8988T (cell line): ENCODE measurements at places on chromosomes 2 and 18.

DNA sequence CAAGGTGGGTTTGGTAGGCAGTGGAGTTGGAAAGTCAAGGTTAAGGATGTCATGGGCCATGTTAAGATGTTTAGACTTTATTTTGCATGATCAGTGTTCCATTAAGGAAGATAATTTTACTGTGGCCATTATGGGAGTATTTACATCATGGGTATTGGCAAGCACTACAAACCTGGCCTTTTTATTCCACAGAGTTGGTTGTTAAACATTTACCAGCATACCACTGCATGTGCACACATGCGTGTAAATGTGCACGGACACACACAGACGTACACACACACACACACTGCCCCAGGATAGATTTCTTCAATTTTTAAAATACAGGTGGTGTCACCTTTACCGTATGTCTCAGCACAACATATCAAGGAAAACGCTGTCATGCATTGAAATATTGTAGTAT lies 51.4 kb upstream of the ITGA6 start:
- no peak for DNase-seq

- DNase-seq = no peak
Measured at GRCh38 chr2:27690052-27690451, 26.4 kb downstream of the SLC4A1AP start.

DNA sequence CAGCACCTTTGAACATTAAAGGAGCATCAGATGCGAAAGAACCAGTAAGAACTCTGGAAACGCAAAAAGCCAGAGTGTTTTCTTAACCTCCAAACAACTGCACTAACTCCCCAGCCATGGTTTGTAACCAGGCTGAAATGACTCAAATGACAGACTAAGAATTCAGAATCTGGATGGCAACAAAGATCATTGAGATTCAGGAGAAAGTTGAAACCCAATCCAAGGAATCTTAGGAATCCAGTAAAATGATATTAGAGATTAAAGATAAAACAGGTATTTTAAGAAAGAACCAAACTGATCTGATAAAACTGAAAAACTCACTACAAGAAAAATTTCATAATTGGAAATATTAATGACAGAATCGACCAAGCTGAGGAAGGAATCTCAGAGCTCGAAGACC lies 116.7 kb downstream of the PTRHD1 start:
- DNase-seq = no peak

DNA sequence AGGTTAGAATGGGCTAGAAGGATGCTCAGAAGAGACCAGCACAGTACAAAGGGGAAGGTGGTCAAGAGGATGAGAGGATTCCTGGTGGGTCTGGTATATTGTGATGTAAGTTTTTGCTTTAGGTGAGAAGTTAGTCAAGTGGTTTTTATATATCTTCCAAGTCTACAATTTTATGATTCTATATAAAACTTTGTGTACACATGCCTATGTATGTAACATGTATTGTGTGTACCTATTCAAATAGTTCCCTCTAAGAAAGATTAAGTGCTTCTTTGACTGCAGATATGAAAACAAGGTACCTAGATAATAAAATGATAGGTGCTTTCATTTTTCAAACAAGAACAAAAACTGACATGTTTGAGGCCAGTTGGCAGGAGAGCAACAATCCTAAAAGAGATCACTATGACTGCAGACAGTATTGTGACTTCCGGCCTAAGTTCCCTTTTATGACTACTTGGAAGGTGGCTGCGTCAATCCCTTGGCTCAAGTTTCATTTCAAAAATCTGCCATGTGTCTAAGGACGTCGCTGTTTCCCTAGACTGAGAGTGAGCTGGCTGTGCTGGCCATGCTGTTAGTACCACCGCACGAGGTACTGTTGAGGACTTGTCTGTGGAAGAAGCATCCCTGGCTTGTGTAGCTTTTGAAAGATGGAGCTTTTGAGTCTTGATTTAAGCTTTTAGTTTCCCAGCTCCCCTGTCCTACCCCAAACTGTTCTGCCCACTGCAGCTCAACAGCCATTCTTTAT lies 123.1 kb downstream of the PRPF40A start:
- DNase-seq = no peak

DNA sequence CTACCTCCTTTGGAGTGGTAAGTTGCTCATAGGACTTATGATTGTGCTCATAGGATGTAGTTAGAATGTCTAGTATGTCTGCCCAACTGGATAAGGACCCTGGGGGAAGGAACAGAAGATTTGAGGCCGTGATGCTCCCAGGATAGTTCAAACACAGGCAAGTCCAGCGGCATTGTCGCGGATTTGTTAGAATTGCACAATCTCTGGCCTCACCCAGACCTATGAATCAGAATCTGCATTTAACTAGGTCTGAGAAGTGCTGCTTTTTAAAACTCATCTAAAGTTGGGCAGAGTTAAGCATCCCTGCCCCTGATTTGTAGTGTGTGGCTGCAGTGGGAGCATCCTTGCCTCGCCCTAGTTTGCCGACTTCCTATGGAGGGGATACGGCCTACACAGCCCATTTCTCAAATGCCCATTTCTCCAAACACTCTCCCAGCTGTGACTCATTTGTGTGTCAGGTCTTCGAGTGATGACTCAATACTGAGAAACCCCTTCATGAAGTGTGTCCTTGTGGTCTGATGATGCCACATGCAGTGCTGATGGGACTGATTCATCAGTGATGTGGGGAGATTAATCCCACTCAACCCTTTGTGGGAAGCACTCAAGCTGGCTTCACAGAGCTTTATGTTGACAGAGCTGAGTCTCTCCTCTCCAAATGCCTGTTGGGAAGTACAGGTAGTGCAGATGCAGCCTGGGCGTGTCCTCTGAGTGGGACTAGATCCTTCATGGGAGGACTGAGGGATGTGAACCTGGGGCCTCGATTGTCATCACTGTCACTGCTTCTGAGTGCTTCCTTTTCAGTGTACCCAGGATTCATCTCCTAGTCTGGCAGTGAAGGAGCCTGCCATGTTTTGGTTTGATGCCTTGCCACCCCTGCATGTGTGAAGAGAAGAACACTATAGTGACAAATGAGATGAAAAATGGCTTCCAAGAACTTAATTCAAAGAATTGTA lies 18.7 kb downstream of the SMIM21 start:
- DNase-seq = peak; percentile 8

DNA sequence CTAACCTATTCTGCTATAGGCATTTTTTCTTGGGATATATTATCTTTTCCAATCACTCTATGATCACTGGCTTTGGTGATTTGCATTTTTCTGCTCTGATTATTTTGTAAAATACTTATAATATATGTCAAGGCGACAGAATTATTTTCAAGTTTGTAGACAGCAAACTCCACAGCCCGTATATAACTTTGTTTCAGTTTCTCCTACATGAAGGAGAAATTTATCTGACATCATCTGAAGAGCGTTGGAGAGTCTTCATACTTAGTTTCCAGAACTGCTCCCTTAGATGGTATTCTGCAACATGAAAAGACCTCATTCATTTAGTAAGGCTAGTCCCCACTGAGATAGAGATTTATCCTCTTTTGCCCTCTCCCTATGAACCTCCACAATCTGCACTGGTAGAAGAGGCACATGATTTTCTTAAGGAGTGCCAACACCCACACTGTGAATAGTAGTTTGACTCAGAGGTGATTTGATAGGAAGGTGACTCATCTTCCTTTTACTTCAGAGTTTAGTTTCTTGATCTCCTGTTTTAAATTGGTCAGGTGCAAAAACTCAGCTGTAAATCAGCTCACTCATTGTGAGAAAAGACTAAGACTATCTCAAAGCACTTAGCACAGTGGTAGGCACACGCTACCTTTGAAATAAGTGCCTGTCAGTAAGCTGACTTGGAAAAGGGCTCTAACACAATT lies 1848.6 kb upstream of the CELF4 start:
- DNase-seq = no peak

GRCh38 chr2:54724560-54725342 lies 1.3 kb downstream of the EML6 start:
- no peak for DNase-seq

DNA sequence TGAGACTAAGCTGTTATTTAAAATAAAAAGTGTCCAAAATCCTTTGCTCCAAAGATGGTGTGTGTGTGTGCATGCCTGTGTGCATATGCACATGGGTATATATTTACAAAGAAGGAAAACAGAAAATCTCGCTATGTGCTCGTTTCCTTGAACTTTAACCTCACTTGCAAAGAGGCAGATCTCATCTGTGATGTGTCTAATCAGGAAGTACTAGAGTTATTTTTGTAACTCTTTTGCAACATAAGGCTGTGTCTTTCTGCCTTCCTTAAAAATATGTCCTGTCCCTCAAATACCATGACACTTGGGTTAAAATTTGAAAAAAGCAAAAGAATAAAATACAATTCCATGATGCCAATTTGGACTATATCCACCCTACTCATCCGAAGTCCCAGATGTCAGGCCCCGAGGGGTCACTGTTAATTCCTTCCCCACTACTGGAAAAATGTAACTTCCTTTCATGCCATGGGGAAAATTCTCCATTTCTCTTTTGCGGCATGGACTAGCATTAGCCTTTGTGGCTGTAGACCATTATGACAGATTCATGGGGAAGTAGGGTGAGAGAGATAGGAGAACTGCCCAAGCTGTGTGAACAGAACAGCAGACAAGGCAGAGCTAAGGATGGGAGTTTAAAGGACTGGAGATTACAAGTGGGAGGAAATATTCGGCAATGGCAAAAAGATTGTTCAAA lies 191.3 kb downstream of the MYO1B start:
- no peak for DNase-seq
